ENCODE measurements at places on chromosomes 7 and 10. TPM values are rescaled to one million over a fixed set of nuclear protein-coding genes. Genes with fewer than 3 reads are reported as not detected.

- H3K27ac ChIP-seq, result no peak overlapping the region
- H3K4me3 ChIP-seq, result no peak overlapping the region
- H3K4me1 ChIP-seq, result no peaks in the 10 kb centered on the region
- no peaks in the 10 kb centered on the region for H3K36me3 ChIP-seq
- H3K27me3 ChIP-seq, result no peaks in the 10 kb centered on the region
These were observed 171.2 kb upstream of the COL1A2 start for GRCh38 chr7:94223375-94224084.

GRCh38 chr7:31494421-31494820, 19.5 kb upstream of the ITPRID1 start:
- no peak overlapping the region for H3K4me3 ChIP-seq
- no peaks in the 10 kb centered on the region for H3K36me3 ChIP-seq
- no peaks in the 10 kb centered on the region for H3K27me3 ChIP-seq

Gene SMO
- 70.0 TPM for total RNA-seq

- H3K27ac ChIP-seq, result no peak overlapping the region
- DNase-seq, result no peak
- no peaks in the 10 kb centered on the region for H3K27me3 ChIP-seq
- H3K4me1 ChIP-seq, result no peaks in the 10 kb centered on the region
These were observed 196.1 kb upstream of the KLF14 start for GRCh38 chr7:130929896-130930659.
